Suppressor macrophage treated with lipopolysaccharide for 4 hours (primary cell): ENCODE measurements at places on chromosomes 6 and 20.

- DNase-seq = no peak
These were observed 43.5 kb downstream of the NOL4L start for GRCh38 chr20:32541323-32542258.

DNA sequence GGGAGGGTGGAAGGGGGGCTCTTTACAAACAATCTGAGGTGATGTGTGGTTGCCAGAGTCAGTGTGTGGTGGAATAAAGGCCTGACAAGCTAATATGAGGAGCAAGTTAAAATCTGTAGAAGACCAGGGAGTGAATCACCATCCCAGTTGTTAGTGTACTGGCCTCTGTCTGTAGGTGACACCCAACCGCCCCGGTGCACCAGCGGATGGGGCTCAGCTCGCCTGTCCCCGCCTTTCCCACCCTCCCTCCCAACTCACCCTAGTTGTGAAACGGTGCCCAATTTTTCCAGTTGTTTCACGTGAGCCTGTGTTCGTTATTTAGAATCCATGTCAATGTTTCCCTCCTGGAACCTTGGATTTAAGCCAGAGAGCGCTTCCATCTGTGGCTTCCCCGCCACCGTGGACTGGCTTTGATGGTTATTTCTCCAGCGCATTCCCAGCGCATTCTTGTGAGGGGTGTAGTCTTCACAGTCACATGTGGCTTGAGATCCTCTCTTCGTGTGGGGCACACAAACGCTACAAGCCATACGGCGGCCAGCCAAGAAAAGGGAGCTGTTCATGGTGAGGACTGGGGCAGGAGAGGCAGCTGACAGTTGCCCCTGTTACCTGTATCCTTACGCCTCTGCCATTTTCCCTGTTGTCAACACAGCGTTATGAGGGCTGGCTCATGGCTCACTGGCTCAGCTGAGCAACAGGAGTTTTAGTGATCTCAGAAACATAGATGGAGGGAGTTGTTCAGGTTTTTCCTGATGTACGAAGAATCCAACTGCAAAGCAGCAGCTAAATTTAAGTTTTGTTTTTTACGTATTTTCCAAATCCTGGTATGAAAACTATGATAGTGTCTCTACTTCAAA, 137.6 kb downstream of the ZDHHC14 start:
- no peak for DNase-seq

DNA sequence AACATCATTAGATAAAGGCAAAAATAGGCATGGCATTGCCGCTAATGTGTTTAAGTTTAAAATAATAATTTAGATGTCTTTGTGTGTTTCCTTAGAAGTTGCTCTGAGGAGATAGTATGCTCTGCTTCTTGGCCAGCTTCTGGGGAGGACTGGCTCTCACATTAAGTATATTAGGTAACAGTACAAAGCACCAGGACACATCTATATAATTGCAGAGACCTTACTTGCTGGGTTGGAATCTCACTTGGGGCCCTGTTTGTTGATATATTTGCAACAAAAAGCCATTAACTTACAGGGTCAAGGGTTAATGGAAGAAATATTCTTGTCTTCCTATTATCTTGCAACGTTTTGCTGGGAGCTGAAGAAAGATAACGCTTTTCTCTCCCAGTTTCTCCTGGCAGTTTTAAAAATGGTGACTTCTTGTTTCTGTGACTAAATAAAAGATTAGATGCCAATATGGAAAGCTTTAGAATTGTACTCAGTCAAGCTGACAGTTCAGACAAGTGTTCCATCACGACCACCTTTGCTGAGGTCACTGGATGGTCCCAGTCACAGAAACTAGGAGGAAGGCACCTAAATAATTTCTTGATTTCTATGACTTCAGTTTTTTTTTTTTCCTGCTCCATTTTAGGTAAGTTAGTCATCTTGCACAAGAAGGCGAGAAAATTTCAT, 462.3 kb upstream of the FLRT3 start:
- no peak for DNase-seq

DNA sequence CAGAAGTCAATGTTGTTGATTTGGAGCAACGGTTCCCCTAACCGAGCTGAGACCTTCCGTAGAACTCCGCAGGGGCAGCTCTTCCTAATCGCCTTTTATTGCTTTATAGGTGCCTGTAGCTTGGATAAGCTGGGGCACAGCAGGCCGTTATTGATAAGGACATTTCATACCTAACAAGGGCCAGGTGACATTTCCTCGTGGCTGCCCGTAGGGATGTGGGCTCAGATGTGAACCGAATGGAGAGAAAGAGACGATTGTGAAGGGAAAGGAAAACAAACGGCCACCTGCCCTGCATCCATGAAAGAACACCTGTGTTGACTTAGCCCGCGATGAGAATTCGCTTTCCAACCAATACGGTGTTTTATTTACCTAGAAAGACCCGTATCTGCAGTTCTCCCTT, 53.3 kb upstream of the DACT2 start:
- DNase-seq = no peak

DNA sequence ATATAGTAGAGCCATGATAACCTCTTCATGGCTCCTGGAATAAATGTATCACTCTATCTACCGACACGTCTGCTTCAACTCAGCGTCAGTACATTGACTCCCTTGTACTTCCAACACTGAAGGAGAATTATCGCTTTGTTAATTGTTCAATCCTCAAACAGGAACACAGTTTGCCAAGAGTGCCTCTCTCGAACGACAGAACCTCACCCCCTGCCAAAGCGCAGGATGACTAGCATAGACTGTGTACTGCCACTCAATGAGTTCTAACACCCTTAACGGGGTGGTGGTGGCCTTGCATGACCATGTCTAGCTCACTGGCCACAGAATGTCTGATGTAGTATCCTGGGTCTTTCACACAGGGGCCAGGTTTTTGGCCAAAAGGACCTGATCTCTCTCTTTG, 81.4 kb upstream of the HEY2 start:
- no peak for DNase-seq

GRCh38 chr6:139398658-139399057, 24.2 kb upstream of the CITED2 start:
- DNase-seq = no peak
